Forelimb muscle (tissue), 1 donor: ENCODE measurements at places on chromosomes 11 and 22. TPM values are rescaled to one million over a fixed set of nuclear protein-coding genes. Genes with fewer than 3 reads are reported as not detected.

Gene MOGAT2
- polyA plus RNA-seq = not detected

Gene MS4A3
- 0.80 TPM for polyA plus RNA-seq

Gene ELFN2
- polyA plus RNA-seq = 1.4 TPM

Gene DNHD1
- polyA plus RNA-seq = 9.8 TPM

Gene KRTAP5-11
- polyA plus RNA-seq = not detected

Gene DCHS1
- polyA plus RNA-seq = 35.8 TPM

Gene GRM5
- polyA plus RNA-seq = not detected

Gene DERL3
- 0.66 TPM for polyA plus RNA-seq

Gene TMEM151A
- polyA plus RNA-seq = not detected

Gene IGSF9B
- polyA plus RNA-seq = 11.8 TPM

DNA sequence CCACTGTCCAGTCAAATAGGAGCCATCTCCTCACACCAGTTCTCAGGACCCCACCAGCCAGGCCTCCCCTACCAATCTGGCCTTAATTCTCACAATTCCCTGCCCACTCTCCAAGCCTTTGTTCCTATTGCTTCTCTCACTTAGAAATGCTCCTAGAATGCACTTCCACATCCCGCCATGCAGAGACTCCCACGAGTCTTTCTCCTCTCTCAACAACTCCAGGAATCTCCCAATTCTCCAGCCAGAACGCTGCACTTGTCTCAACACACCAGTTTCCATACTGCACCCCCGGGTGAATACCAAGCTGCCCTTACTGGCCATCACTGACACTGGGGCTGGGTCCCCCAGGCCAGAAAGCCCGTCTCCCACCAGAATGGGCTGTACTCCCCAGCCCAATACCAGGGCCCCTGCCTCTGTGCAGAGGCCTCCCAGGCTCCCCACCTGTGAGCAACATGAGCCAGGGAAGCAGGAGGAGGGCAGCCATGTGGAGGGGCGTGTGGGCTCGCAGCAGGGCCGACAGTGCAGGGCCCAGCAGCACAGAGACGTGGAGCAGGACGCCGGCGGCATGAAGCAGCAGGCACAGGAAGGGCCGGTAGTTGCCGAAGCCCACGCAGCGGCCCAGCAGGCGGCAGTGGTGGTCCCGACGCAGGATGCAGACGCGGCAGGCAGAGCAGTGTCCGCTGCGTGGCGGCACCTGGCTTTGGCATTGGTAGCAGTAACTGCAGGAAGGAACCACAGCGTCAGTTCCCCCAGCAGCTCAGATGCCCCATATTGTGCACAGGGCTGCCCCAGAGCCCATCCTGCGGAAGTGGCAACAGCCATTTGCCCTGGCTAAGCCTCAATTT lies 2.4 kb downstream of the ZDHHC24 start:
- no peak for DNase-seq

DNA sequence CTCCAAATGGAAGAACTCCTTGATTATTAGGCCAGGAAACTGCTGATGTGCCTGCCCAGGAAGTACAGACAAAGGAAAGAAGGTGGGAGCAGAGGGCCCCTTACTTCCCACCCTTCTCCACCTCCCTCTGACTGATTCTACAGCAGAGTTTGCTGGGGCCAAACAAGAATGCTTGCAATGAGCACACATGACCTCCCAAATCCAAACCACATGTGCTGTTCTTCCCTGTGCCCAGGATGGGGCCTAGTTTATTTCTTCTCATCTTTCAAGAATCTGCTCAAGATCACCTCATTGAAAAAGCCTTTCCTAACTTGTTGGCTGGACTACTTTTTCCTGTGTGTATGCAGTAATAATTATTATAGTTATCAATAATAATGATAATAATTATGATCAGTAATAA lies 286.1 kb downstream of the RAB38 start:
- DNase-seq = no peak

DNA sequence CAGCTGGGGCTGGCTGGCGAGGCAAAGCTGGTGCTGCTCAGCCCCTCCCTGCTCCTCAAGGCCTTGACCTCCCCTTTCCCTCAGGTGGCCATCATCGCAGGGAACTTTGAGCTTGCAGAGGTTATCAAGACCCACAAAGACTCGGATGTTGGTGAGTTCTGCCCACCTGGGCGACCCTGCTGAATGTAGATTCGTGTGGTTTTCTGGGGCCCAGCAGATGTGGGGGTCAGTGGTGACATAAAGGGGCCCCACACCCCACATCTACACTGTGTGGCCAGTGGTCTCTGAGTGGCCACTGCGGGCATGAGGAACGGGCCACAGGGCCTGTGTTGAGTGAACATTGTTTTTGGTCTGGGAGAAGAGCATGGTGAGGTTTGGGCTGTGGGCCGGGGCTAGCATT lies 11.9 kb downstream of the SHANK3 start:
- DNase-seq = no peak

- DNase-seq = no peak
These were observed 71.8 kb upstream of the PAX6 start for GRCh38 chr11:31882951-31883392.

DNA sequence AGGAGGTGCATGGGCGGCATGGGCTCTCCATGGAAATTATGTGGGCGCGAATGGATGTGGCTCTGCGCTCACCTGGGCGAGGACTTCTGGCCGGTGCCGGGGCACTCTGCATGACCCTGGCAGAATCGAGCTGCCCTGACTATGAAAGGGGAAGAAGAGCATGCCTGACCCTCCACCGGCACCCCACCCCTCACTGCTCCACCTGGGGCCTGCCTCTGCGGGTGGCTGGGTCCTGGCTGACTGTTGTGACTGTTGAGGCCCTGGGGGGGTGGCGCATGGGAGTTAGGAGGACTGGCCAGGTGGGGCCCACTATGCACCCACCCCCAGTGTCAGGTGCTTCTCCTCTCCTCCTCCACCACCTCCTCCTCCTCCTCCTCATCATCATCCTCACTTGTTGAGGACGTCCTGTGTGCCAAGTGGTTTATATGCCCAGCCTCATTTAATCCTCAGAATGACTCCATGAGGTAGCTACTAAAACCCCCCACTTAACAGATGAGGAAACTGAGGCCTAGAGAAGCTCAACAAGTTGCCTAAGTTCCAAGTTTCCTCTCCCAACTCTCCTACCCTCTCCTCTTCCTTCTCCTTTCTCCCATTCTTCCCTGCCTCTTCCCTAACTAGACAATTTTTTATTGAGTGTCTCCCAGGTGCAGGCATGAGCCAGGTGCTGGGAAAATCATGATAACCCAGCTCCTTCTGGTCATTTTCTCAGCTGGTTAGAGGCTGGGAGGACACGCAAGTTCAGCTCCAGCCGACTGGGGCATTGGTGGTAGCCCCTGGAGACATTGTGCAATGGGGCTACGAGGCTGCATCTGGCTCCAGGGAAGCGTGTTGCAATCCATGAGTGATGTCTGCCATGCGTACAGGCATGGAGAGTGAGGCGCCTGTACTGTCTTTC lies 2.3 kb downstream of the MYEOV start:
- DNase-seq = no peak

GRCh38 chr11:12128301-12128751 lies 17.9 kb downstream of the MICAL2 start:
- DNase-seq = no peak

DNA sequence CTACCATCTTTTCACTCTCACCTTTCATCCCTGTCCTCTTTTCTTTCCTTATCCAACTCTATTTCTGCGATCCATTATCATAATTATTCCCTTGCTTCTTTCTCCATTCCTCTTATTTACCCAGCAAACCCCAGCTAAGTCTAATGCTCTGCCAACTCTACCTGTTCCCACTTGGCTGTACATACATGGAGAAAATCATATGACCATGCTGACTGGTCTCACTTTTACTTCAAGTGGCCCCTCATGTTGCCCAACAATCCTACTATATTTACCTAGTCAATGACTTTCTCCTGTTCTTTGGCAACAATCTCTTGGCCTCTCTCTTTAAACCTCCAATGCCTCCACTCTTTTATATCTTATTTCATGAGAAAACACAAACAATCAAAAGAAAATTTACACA lies 94.1 kb downstream of the USP35 start:
- DNase-seq = no peak

DNA sequence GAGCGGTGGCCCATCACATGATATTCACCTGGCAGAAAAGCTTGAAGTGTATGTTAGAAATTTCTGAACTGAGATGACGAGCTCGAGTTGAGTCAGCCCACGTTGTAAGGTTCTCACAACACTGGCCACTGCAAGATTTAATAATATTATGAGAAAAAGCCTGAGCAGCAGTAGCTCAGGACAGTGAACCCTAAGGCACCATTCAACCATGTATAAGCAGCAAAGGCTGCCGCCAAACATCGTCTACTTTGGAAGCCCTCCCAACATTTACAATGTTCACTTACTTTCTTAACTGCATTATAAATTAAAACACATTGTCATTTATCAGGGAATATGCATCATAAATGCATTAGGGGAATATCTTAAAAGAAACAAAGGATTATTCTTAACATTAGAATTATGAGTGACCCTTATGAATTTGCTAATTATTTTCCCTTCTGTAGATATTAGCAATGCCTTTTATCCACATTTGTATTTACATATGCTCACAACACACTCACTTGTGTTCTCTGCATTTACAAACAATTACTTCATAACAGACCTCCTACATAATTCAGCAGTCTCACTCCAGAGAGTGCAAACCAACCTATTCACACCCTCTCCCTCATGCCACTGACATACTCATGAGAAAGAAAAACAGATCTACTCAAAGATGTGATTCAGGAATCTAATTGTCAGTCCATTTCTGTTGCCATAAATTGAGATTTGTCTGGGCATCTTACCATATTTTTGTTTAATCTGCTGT lies 57.7 kb upstream of the CARD18 start:
- no peak for DNase-seq

DNA sequence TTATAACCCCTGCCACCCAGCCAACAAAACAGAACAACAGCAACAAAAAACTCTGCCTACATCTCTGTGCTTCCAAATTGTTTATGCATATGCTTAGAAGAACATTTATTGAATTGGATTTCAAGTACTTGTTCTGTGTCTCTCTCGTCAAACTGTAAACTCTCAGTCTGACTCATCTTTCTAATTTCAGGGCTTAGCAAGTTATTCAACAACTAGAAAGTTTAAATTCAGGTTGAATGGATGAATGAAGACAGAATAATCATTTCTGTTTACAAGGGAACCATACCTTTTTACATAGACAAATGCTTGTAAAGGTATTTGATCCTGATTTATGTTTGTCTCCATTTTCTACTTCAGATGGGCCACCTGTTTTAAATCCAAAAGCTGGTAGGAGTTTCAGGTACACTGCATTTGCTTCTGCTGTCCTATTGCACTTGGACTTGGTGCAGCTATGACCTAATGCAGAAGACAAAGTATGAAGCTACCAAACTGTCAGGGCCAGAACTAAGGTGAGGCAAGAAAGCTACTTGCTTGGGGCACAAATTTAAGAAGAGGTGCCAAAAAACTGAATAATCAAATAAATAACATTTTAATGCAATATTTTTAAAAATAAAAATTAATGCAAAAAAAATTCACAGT lies 1.6 kb upstream of the FBXO3 start:
- DNase-seq = no peak

DNA sequence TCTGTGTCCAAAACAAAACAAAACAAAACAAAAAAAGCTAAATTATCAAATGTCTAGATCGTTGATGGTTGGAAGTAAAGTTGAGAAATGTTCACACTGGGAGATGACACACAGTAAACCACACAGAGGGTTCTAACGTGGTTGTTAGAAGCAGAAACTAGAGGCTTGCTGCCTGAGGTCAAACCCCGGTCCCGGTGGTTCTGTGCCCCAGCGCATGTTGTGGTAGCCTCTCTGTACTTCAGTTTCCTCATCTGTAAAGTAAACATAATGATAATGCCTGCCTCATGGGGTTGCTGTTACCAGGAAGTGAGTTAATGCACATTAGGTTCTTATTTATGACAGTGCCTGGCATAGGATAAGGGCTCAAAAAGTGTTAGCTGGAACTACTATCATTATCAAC lies 33.4 kb downstream of the PPARA start:
- no peak for DNase-seq

DNA sequence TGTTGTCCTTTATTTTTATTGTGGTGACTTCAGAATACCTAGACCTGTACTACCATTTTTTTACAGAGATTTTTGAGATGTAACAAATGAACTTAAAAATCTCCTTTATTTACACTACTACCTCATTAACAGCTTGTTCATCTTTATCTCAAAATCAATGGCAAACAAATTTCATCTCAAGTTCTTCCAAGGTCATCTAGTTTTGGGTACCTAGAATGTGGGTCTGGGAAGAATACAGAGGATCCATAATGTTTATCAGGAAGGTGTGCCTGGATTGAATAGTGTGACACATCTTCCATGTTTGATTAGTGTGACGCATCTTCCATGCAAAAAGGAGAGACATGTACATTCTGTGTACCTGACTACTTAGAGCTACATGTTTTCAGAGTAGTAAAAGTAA lies 63.3 kb upstream of the CCDC179 start:
- no peak for DNase-seq

GRCh38 chr22:43423046-43423445 lies 11.2 kb downstream of the MPPED1 start:
- DNase-seq = no peak

DNA sequence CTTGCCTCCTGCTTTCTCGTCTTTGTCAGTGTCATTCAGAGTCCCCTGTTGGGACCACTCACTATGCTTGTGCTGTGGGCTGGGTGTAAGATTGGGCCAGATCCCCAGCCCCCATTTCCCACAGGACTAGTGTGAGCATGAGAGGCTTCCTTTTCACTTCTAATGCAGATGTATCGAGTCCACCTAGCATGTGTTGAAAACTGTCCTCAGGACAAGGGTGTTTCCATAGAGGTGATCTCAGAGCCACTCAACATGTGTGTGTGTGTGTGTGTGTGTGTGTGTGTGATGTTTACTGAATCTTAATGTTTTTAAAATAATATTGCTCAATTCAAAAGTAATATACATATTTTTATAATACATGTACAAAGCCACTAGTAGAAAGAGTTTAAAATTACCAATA lies 11.4 kb upstream of the CD44 start:
- no peak for DNase-seq

DNA sequence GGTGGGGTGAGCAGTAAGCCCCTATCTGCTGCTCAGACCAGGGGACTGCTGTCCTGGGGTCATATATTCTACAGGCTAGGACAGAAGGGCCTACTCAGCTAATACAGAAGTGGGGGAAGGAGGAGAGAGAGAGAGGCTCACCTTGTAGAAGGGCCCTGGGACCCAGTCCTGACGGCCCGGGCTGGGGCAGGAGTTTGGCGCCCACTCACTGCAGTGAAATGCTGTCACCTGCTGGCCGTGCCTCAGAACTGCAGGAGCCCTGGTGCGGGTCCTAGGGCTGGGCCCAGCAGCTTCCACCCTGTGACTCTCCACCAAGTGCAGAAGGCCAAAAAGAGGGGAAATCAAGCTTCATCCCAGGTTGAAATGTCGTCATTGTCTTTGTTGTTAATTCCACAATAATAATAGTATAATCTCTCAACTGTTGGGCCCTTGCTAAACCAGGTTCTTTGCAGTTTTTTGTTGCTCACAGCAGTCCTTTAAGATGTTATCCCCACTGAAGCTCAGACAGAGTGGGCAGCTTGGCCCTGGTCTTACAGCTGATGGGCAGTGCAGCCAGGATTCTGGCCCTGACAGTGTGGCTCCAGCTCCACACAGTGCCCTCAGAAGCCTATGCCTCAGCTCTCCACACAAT lies 29.6 kb downstream of the TRIM29 start:
- peak; percentile 13 for DNase-seq

- DNase-seq = no peak
These were observed 24.6 kb downstream of the MOV10L1 start for GRCh38 chr22:50114221-50115021.
